ENCODE measurements at places on chromosomes 2 and 18.

GRCh38 chr2:23568626-23569190, 183.7 kb downstream of the KLHL29 start:
- no peak for DNase-seq

DNA sequence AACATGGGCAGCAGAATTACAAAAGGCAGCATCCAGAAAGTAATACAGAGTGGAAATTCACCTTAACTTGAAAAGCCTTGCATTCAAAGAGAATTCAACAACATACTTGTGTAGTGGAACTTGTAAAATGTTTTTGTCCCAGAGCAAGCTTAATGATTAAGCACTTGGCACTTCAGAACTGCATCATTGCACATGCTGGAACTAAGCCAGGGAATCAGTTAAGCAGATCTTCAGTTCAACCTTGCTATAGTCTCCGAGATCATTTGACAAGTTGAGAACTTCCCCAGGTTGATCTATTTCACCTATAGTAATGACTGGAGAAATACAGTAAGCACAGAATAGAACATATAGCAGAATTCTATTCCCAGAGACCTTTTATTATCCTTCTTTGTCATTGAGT, 1337.2 kb upstream of the NXPH2 start:
- DNase-seq = no peak

DNA sequence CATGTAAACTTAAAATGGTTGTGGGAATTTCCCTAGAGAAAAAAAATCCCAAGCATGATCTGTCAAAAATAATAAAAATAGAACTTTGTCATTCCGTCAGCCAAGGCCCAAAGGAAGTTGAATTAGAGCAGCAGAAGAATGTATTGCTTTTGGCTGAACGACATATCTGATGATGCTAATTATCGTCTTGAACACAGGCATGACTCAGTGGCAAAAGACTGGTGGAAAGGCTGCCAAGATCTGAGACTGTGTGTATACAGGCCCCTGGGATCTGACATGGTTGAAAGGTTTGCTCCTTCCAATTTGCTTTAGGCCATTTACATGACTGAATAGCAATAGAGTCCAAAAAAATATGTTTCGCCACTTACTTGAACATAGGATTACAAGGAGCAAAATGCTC, 1057.1 kb upstream of the CRIM1 start:
- DNase-seq = no peak

DNA sequence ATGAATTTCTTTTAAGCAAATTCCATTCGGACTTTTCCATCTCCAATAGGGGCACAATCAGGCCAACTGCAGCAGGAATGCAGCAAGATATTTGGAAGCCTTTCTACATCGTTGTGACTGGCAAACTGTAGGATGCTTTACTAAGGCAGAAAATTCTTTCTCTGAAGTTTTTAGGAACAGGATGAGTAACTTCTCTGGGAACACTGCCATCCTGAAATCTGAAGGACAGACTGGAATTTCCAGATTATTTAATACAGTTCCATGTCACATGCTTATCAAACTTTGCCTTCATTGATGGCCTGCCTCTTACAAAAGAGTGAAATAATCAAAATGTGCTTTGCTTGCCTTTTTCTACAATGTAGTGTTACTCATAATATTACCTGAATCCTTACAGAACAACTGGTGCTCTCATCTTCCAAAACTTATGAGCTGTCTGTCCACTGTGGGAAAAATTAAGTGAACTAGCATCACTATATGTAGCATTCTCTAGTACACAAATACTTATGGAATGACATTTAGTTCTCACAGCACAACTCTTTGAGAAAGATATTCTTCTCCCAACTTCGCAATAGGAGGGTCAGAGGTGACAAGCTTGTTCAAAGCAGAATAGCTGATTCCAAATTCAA, 32.0 kb upstream of the MAP2 start:
- DNase-seq = no peak

DNA sequence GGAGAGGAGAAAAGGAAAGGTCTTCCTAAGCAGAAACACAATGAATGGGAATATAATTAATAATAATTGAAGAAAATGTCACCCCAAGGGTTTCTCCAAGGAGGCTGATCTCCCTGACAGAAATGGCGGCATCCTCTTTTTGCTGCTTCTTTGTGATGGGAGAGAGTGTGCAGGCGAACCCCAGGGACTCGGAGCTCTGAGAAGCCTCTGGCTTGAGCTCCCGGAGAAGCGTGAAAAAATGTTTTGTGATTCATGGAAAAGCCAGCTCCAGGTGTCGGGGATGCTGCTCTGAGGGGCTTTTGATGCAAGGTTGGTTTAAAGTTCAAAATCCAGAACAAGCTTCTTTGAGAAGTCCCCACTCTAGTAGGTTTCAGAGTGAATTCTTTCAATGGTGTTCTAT, 91.0 kb downstream of the VWA3B start:
- no peak for DNase-seq
